RKO (cell line): ENCODE measurements at places on chromosomes 3 and 15.

DNA sequence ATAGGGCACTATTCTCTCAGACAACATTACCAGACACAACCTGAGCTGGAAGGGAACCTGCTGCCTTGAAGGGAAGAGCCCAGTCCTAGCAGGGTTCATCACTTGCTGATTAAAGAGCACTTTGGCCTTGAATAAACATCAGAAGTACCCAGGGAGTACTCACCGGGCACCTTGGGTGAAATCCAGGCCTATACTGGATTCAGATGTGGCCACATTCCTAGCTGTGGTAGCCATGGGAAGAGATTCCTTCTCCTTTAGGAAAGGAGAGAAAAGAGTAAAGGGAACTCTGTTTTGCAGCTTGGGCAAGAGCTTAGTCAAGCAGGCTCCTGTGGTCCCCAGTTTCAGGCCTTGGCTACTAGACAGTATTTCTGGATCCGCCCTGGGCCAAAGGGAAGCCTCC lies 195.0 kb downstream of the SPATA16 start:
- no peak for DNase-seq

GRCh38 chr3:66839508-66839907 lies 158.6 kb upstream of the KBTBD8 start:
- DNase-seq, result no peak

DNA sequence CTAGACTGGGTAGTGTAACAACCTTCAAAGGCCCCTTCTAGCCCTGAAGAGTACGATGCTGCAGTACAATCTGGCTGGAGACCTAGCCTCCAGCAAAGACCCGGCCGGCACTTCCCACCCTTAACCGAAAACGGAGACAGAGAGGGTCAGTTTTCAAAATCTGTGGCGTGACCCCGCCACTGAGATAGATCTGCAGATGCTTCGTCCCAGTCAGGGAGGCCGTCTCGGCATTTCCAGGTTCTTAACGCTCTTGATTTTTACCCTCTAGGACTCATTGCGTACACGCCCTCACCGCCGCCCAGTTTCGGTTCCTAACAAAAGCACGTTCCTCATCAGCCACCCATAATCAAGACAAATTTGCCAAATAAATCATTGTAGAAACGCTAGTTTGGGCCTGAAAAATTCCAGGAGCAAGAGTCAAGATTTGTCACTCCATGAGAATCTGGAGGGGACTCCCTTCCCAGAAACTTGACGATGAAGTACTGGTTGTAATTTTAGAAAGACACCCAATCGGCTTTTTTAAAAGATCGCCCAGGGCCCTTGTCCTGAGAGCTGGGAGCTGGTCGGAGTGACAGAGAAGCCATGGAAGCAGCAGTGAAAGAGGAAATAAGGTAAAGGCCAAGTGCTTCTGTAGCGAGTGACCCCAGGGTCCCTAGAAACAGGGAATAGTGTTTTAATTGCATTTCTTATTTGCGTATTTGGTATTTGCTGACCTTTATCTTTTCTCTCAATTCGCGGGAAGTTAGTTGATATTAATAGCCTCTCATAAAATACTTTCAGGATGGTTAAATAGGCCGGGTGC lies 868 bp upstream of the TMEM87A start:
- peak; percentile 72 for DNase-seq

DNA sequence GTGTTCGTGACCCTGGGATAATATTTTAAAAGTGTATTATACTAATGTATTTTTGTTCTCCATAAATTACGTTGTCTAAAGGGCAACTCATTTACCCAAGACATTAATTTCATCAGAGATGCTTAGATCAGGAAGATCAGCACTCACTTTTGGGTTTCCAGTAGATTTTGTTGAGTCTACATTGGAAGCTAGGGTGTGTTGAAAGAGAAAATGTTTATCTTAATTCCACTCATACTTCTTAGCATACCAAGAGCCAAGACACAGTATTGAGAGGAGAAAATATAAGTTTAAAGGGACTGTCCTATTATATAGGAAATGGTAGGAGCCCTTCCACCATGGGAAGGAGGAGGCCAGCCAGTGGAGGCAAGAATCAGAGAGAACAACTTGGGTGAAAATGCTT lies 412.9 kb upstream of the RGMA start:
- no peak for DNase-seq

DNA sequence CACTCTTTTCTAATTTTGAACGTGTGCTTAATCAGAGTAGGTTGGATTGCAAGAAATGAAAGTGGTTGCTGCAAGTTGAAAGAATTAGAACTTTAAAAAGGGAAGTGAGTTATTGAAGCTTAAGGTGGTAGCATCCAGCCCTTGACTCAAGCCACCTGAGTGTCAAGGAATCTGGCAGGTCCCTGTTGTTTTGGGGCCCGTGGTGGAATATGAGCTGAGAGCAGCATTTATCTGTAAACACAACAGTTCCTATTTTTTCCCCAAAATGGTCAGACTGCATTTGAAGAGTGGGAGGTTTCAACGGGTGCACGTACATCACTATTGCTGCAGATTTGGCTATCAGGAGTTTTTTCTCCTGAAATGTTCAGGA lies 1.7 kb downstream of the ITPR1 start:
- no peak for DNase-seq

DNA sequence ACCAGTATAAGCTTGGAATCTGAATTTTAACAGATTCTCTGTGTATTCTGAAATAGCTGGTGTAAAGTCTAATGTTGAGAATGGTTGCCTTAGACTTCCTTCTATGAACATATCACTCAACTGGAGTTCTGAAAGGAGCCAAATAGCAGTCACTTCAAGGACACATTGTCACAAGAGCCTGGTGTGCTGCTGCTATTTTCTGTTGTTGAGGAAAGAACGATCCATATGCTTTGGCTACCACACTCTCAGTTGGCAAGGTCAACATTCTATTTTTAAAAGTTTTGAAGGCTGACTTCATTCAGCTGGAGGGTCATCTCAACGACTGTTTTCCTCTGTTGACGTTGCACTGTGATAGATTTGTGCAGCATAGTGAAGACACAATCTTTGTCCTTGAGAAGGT lies 248.7 kb downstream of the TUSC7 start:
- DNase-seq, result no peak

DNA sequence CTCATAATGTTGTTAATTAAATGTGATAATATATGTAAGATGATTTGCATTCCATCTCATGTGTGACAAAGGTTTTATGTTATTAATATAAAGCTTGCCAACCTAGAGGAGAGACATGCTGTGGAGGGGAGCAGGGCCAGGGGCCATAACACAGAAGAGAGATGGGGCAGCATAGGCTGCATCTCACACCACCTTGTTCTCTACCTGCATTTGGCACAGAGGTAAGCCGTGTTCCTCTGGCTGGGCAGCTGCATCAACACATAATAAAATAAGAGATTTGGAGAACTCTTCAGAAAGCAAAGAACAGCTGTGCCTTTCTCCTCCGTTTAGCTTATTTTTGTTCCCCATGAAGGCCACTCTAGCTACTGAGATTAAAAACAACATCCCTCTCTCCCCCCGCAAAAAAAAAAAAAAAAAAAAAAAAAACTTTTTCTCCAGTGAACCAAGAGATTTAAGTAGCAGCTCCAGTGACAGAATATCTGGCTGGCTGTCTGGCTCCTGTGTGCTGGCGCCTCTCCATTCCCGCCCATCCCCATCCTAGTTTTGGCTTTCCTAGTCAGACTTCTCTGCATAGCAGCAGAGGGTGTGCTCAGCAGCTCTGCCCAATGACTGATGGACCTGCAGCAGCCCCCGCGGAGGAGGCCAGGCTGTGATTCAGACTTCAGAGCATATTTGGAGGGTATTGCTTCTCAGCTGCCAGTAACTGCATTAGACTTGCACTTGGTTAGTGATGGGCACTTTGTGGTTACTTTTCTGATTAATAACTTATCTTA lies 52.2 kb upstream of the STXBP5L start:
- peak; percentile 59 for DNase-seq

DNA sequence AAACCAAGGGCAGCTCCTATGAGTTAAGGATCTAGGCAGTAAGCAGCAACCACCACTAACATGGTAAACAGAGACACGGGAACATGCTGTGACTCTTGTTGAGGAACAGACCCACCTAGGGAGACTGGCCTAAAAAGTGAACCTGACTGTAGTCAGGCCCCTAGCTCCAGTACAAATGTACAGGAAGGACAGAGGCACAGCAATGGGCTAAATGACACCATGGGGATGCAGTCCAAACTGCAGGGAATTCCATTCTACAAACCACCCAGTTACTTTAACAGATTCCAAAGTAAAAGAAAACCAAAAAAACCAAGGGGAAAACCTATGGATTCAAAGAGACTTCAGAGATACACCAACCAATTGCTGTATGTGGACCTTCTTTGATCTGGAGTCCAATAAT lies 28.2 kb upstream of the CGNL1 start:
- no peak for DNase-seq

GRCh38 chr3:188972310-188972709 lies 199.5 kb upstream of the TPRG1 start:
- DNase-seq, result no peak

DNA sequence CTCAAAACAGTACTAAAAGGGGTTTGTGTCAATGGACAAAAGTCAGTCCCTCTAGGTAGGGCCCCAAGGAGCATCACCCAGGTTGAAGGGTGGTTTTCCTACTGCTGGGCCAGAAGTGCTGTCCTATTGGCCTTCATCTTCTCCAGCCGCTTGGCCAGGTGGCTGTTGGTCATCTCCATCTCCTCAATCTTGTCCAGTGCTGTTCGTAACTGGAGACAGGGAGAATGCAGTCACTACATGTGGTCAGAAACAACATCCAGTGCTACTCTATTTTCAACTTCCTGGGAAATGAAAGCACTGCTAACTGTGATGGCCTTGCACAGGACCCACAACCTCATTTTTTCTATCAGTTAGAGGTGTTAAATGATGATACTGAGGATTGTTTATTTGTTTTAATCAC lies 60.4 kb downstream of the MLH1 start:
- DNase-seq, result no peak

DNA sequence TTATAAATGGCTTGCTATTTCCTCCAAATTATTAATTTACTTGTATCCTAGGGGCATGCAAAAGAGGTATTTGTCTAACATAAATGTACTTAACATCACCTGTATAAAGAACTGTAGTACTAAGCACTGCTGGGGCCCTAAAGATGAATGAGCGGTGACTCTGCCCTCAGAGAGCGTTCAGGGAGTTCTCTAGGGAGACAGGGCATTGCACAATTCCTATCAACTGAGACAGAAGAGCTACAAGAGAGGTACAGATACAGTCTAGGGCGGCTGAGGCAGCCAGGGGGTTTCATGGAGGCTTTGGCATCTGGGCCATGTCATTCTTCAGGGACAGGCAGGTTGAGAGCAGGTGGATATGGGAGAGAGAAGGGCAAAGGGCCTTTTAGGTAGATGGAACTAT lies 39.9 kb upstream of the PARL start:
- no peak for DNase-seq

- peak; percentile 9 for DNase-seq
These were observed 1.4 kb downstream of the CEMIP start for GRCh38 chr15:80780416-80781221.

DNA sequence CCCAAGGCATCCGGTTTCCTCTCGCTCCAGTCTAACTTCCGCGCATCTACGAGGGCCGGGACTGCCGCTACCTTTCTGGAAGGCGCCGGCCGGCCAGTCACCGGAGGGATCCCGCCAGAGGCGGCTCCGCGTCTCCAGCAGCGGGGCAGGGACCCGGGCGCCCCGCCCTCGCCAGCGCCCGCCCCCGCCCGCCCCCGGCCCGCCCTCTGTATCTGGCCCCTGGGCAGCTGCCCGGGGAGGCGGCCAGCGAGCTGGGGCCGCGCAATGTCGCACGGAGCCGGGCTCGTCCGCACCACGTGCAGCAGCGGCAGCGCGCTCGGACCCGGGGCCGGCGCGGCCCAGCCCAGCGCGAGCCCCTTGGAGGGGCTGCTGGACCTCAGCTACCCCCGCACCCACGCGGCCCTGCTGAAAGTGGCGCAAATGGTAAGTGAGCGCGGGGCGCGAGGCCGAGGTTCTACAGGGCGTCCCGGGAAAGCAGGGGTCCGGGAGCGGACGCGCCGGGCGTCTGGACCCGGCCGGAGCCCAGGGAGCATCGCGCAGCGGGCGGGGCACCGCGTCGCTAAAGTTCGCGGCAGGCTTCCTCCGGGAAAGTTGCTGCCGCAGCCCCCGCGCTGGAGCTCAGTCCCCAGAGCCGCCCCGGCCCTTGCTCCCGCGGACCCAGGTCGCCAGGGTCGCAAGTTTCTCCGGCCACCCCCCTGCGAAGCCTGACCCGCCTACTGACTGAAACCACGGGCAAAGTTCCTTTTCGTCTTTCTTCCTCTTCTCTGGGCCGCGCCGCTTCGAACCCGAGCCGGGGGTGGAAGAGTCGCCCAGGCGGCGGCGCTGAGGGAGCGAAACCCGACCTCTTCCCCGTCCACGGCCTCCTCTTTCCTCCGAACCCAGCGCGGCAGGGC lies at the start of gene CMTM7:
Gene CMTM7, plus strand, starts transcription at position 211 of the 893 bp plus-strand sequence. Its CDS starts 54 bp downstream, at position 265.
- DNase-seq, result peak; percentile 79

DNA sequence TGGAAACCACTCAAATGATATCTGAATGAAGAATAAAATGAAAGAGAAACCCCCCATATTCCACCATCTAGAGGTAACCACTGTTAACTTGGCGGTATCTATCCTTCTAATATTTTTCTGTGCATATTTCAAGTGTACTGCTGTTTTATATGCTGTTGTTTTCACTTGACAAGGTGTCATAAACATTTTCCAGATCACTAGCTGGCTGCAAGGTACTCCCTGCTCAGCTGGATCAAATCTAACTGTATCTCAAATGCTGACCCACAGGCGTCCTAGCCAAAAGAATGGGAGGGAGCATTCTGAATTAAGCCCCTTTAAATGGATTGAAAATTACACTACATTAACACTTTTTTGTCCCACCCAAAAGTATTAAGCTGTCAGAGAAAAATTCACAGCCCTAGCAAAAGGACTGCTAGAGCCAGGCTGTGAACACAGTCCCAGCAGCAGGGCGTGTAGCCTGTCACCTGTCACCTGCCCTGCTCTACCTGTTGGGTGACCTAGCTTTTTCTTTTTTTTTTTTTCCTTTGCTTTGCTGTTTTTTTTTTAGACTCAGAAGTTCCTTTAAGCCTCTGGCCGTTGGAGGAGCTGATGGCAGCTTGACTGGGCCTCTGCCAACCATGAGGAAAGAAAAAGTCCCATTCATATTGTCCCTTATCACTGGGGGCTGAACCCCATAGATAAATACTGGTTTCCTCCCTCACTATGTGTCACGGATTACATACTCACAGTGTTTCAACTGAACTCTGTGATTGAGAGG lies 93.7 kb upstream of the TSC22D2 start:
- DNase-seq, result no peak

- no peak for DNase-seq
These were observed 2.2 kb downstream of the ZIC1 start for GRCh38 chr3:147411238-147411814.

DNA sequence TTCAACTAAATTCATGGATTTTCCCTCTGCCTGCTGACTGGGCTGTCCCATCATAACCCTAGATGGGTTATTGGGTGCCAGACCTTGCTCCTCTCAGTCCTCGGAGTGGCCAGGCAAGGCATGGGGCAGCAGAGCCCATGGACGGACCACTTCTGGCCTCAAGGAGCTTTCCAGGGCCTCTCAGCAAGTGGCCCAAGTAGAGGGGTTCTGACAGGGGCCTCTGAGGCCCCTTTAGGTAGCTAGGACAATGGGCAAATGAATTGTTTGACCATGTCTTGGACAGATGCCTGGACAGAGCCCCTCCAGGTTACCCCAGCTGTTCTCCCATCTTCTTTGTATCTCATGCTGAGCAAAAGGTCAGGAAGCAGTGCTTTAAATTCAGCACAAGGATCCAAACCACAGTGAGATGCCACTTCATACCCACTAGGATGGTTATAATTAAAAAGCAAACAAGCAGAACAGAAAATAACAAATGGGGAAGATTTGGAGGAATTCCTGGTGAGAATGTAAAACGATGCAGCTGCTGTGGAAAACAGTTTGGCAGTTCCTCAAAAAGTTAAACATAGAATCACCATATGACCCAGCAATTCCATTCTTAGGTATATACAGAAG lies 61.6 kb downstream of the SPSB4 start:
- no peak for DNase-seq

- DNase-seq, result peak; percentile 84
These were observed 186.5 kb upstream of the GAP43 start for GRCh38 chr3:115436767-115437301.
